ENCODE measurements at places on chromosomes 1 and 21.

- DNase-seq, result no peak
These were observed 264.6 kb upstream of the PROX1 start for GRCh38 chr1:213723187-213723586.

- DNase-seq, result peak; percentile 59
These were observed 9.1 kb upstream of the SLC19A1 start for GRCh38 chr21:45551316-45551715.

GRCh38 chr21:31176080-31176551, 137.8 kb upstream of the KRTAP19-8 start:
- no peak for DNase-seq

DNA sequence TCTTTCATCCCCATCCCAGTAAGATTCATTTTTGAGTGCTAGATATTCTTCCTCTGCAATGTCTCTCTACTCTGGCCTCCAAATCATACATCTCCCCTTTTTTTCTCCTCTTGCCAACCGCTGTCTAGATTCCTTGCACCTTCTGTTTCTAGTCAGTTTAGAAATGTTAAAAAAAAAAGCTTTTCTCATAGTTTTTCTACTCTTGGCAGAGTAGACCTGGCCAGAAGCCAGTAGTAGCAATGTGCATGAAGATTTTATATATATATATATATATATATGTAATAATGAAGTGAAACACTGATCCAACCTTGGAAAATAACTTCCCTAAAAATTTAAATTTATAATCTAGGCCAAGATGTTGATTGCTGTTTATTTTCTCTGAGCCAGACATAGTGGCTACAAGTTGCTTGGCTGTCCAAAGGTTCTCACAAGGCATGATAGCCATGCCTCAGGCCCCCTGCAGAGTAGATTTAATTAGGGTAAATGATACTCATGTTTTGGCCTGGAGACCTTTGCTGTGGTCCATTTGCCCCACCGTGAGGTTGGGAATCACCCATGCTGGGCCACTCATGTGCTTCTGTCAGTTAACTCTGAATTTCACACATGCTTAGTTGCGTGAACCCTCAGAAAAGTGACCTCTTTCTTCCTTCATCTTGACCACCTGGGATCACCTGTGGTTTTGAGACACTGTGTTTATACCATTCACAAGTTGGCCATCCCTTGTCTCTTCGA, 103.4 kb upstream of the KCNE2 start:
- DNase-seq, result no peak

- DNase-seq, result peak; percentile 34
These were observed 563.4 kb upstream of the PLXNA2 start for GRCh38 chr1:208807446-208808127.

GRCh38 chr1:197305925-197306324, 37.9 kb downstream of the CRB1 start:
- DNase-seq, result no peak

GRCh38 chr1:61636376-61636775, 88.6 kb downstream of the TM2D1 start:
- no peak for DNase-seq

DNA sequence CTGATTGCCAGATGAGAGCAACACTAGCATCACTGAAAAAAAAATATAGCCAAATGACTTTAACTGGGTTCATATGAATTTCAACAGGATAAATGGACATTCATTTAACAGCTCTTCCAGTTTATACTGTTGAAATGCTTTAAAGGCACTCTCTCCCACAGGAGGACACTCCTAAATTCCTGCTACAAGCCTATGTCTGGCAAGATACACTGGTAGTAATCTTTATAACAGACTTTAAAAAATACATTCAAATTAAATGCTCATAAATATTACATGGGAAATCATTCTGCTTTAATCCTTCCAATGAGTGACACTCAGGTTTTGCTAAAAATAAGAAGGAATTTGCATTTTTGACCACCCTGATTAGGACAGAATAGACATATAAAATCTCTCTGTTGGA, 526.7 kb upstream of the ADAMTS5 start:
- DNase-seq, result no peak

DNA sequence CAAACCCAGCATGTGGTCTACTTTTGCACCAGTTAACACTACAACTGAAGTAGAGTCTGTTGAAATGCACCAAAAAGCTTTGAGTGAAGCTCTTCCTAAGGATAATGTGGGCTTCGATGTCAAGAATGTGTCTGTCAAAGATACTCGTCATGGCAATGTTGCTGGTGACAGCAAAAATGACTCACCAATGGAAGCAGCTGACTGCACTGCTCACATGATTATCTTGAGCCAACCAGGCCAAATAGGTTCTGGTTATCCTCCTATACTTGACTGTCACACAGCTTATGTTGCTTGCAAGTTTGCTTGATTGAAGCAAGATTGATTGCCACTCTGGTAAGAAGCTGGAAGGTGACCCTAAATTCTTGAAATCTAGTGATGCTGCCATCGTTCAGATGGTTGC, 85.2 kb downstream of the DENND1B start:
- no peak for DNase-seq

DNA sequence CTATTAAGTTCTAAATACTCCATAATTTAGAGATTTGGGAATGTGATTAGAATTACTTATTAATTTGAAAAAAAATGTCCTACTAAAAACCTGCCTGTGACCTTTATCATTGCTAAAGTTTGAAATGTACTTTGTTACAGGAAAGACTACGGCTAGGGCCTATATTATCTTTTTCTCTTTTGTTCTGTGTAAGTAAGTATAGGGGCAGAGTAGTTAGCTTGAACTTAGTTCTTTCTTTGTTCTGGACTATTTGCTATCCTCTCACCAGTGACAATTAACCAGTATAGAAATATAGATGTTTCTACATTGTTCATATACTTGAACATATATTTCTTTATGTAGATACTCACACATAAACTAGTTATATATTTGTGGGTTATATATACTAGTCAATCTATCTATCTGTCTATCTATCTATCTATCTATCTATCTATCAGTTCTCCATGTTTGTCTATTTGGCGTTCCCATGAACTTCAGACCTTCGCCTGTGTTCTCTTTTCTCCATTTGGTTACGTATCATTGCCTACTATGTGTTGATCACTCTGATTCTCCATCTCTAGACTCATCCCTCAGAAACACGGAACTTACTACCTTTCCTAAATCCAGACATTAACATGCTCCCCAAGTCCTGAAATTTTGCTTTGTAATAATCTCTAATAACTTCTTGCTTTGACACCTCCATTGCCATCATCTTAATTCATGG, 3.3 kb downstream of the PTPRC start:
- no peak for DNase-seq

- DNase-seq, result no peak
These were observed 457 bp downstream of the VAV3 start for GRCh38 chr1:107964336-107965109.

DNA sequence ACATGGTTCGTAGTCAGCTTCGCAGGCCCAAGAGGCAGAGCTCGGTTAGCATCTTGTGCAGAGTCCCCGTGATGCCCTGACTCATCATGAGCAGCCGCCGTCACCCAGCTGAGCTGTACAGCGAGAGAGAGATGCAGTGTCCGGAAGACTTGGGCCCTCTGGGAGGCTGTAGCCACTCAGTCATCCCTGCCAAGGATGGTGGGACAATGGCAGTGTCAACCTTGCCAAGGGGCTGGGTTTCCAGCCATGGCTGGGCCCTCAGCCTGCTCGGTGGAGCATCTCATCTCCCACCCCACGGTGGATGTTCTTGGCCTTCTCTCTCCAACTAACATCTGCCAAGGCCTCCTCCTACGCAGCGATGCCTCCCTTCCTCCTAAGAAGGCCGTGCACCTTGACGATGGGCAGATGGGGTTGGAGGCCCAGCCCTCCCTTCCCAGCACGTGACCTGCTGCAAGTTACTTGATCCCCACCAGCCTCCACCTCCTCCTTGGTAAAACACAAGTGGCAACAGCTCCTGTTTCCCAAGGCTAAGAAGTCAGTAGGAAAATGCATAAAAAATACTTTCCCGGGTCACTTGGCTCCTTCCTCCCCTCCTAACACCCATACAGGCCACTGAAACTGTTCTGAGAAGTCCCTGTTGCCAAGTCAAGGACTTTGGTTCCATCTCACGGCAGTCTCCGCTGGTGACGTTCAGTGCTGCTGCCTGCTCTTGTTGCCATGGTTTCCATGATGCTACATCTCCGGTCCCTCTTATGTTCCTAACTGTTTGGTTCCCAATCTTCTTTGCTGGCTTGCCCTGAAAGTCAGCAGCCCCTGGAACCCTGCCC, 384.7 kb upstream of the VAMP3 start:
- peak; percentile 60 for DNase-seq

DNA sequence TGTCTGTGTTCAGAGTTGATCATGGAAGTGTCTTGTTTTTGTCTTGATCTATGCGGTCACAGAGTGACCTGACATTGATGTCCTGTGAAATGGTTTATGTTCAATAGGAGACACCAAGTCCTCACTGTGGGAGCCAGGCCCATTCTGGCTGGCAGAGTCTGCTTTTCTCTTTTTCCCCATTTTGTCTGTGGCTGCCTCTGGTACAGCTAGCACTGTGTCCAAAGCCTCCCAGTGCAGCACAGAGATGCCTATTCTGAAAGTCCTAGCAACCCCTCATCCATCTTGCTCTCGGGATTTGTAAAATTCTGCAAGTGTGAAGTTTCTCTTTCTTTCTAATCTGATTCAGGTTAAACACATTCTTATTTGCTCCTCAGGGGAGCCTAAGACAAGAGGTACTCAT, 14.3 kb downstream of the TNN start:
- DNase-seq, result no peak

GRCh38 chr1:30726236-30726635, 2.9 kb upstream of the MATN1 start:
- DNase-seq, result no peak

- DNase-seq, result peak; percentile 77
These were observed 1.6 kb downstream of the BCAR3 start for GRCh38 chr1:93680076-93680419.

DNA sequence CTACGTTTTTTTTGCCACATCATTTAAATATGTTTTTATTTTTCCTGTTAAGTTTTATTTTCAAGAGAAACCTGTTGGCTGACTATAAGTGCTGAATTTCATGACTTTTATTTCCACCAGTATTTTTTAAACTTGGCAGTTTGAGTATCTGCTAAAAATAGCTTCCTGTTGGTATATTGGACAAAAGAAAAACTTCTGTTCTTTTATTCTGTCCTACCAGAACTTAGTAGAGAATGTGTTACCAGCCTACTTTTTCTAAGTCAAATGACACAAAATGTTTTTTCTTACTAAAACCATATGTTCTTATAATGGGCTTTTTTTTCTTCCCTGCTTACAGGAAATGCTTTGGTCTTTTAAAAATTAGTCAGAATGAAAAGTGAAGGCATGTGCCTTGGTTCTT, 7.6 kb downstream of the DR1 start:
- peak; percentile 48 for DNase-seq

- DNase-seq, result no peak
These were observed 1204.6 kb upstream of the TMPRSS15 start for GRCh38 chr21:19608101-19608621.

- peak; percentile 75 for DNase-seq
These were observed 32.9 kb downstream of the FMO4 start for GRCh38 chr1:171346881-171347280.

DNA sequence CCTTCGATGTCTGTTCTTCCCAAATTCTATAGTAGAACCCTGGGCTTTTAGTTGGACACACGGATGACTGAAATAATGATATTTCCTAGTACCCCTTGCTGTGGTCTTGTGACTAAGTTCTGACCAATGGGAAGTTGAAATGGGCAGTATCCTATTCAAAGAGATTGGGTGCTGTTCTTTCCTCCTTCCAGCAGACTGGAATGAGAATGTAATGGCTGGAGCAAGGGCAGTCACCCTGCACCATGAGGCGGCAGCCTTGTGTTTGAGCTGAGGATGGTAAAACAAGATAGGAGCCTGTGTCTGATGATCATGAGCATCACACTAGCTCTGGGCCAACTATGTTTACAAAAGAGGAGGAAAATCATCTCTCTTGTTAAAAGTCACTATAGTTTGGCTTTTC, 5.1 kb upstream of the SRM start:
- DNase-seq, result no peak

GRCh38 chr21:34576041-34576511, 38.8 kb downstream of the RCAN1 start:
- DNase-seq, result peak; percentile 70

- DNase-seq, result peak; percentile 38
These were observed 725.8 kb downstream of the MRPL39 start for GRCh38 chr21:24881506-24881905.

GRCh38 chr1:109425391-109426280, 612 bp downstream of the PSMA5 start:
- peak; percentile 47 for DNase-seq

- DNase-seq, result peak; percentile 90
These were observed 383.4 kb downstream of the SEC16B start for GRCh38 chr1:177586429-177586828.

GRCh38 chr1:109241344-109241743, 8.0 kb upstream of the CELSR2 start:
- no peak for DNase-seq

All from fibroblast of skin of right biceps (primary cell).